Peyer's patch (tissue), 4 donors: ENCODE measurements at places on chromosomes 2 and 18. TPM values are rescaled to one million over a fixed set of nuclear protein-coding genes. Genes with fewer than 3 reads are reported as not detected.

DNA sequence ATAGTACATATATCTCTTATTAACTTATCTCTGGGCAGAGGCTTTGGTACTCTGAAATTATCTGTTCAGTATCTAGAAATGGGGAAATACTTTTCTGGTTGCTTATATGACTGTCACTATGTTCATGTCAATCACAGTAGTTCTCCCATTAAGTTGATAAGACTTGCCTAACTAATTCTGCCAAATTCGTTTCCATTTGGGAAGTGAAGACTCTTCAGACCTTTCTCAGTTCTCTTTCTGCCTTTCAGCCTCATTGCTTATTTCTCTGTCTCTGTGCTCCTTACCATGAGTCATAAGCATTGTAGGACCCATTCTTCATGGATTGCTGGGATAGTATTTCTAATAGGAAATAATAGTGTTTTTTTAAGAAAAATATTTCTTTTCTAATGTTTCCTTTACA lies 113.5 kb downstream of the PHLPP1 start:
- no peak for DNase-seq
- no peaks in the 10 kb centered on the region for H3K27me3 ChIP-seq
- H3K27ac ChIP-seq: no peak overlapping the region
- H3K4me1 ChIP-seq: no peaks in the 10 kb centered on the region
- peaks cover 8% of the 10 kb centered on the region for H3K36me3 ChIP-seq
- H3K4me3 ChIP-seq: no peak overlapping the region

- H3K4me1 ChIP-seq: peaks cover 10% of the 10 kb centered on the region
- H3K27ac ChIP-seq: no peak overlapping the region
- H3K36me3 ChIP-seq: no peaks in the 10 kb centered on the region
- DNase-seq: no peak
- no peak overlapping the region for H3K4me3 ChIP-seq
- no peaks in the 10 kb centered on the region for H3K27me3 ChIP-seq
Observed at GRCh38 chr18:74476140-74476539, 19.0 kb upstream of the DIPK1C start.

- no peaks in the 10 kb centered on the region for H3K27me3 ChIP-seq
- no peak overlapping the region for H3K4me3 ChIP-seq
- H3K4me1 ChIP-seq: peaks cover 31% of the 10 kb centered on the region
- no peak for DNase-seq
- H3K27ac ChIP-seq: peak overlapping the region; percentile 96
Observed at GRCh38 chr2:20178666-20179465, 46.1 kb downstream of the SDC1 start.

Gene OSR1
- 3.9 TPM for total RNA-seq

GRCh38 chr18:25235401-25236042 lies 116.4 kb downstream of the ZNF521 start:
- H3K36me3 ChIP-seq: no peaks in the 10 kb centered on the region
- H3K4me3 ChIP-seq: no peak overlapping the region
- H3K27ac ChIP-seq: no peak overlapping the region
- no peaks in the 10 kb centered on the region for H3K27me3 ChIP-seq

Gene PCARE
- total RNA-seq: not detected

DNA sequence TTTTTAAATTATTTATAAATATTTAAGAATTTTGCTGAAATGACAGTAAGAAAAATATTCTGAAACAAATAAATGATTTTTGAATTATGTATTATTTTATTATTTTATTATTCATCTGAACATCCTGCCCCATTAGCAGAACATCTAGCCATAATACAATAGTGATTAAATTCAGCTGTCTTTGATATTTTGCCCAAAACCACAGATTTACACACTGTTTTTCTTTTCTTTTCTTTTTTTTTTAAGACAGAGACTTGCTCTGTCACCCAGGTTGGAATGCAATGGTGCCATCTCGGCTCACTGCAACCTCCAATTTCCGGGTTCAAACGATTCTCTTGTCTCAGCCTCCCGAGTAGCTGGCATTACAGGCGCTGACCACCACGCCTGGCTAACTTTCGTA lies 1.9 kb upstream of the SCYGR1 start:
- DNase-seq: no peak
- no peaks in the 10 kb centered on the region for H3K27me3 ChIP-seq
- no peaks in the 10 kb centered on the region for H3K36me3 ChIP-seq
- no peaks in the 10 kb centered on the region for H3K4me1 ChIP-seq

Gene NCKAP5
- total RNA-seq: 28.5 TPM

Gene SIX3
- total RNA-seq: not detected

- no peak overlapping the region for H3K27ac ChIP-seq
- no peak for DNase-seq
- no peaks in the 10 kb centered on the region for H3K4me1 ChIP-seq
- H3K4me3 ChIP-seq: no peak overlapping the region
Observed at GRCh38 chr2:112798979-112799975, 15.0 kb upstream of the IL1A start.

DNA sequence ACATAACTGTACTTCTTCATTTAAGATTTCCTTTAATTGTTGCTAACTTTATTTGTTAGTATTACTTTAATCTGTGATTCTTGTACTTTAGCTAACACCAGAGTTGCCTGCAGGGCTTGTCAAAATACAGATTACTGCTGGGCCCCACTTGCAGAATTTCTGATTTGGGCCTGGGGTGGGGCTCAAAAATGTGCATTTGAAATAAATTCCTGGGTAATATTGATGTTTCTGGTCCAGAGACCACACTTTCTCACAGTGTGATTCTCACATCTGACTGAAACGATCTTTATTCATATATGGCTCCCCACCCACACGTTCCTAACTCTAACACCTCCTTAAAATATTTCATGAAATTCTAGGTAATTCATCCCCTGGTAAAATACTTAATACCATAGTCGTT lies 452.6 kb upstream of the ACVR2A start:
- no peaks in the 10 kb centered on the region for H3K36me3 ChIP-seq
- no peaks in the 10 kb centered on the region for H3K4me1 ChIP-seq
- H3K27me3 ChIP-seq: no peaks in the 10 kb centered on the region
- DNase-seq: no peak
- no peak overlapping the region for H3K4me3 ChIP-seq
- no peak overlapping the region for H3K27ac ChIP-seq
